ENCODE measurements at places on chromosomes 16 and 17.

DNA sequence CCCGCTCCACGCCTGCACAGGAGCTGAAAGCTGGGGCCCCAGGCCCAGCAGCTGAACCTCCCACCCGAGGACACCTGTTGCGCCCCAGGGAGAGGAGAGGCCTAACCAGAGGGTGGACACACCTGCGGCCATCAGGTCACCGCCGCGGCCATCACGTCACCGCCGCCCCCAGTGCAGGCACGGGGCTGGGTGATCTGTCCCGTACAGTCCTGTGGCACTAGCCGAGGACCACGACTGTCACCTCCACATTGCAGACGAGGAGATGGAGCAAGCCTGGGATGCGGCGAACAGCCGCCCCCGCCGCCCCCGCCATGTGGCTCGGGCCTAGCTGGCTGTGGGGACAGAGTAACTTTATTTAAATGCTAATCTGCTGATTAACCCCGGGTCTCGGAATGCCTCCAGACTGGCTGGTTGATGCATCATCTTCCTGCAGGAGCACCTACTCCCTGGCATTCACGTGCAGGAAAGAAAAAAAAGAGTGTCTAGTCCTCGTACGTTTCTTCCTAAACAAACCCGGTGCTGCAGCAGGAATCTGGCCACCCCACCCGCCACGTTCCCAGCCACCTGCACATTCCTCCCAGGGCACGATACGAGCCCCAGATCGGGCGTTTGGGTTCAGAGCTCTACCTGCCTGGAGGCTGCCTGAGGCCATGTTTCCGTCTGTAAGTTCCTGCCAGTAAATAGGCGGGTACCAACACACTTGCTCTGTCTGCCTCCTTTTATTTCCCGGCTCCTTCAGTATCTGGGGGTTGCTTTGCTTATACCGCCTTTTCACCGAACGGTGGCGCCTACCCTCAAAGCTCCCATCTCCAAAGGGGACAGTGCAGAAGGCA lies 29.9 kb downstream of the PIEZO1 start:
- no peak for DNase-seq

DNA sequence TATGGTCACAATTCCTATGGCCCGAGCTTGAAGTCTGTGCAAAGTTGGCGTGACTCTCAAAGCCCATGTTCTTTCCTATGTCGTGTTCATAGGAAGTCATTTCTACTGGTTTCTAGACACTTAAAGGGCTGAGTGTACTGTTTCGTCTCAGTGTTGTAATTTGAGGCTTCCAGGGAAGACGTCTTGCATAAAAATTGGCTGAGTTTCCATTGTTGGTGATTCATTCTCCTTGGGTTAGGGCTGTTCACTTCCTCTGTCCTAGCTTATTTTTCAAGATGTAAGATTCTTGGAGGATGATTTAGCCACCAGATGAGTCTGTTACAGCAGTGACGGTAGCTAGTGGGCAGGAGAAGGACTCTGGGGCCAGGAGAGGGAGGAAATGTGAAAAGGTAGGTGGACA lies 43.1 kb downstream of the PIK3R5 start:
- DNase-seq: no peak

- DNase-seq: no peak
These were observed 20.7 kb downstream of the TXNDC11 start for GRCh38 chr16:11721781-11722467.

DNA sequence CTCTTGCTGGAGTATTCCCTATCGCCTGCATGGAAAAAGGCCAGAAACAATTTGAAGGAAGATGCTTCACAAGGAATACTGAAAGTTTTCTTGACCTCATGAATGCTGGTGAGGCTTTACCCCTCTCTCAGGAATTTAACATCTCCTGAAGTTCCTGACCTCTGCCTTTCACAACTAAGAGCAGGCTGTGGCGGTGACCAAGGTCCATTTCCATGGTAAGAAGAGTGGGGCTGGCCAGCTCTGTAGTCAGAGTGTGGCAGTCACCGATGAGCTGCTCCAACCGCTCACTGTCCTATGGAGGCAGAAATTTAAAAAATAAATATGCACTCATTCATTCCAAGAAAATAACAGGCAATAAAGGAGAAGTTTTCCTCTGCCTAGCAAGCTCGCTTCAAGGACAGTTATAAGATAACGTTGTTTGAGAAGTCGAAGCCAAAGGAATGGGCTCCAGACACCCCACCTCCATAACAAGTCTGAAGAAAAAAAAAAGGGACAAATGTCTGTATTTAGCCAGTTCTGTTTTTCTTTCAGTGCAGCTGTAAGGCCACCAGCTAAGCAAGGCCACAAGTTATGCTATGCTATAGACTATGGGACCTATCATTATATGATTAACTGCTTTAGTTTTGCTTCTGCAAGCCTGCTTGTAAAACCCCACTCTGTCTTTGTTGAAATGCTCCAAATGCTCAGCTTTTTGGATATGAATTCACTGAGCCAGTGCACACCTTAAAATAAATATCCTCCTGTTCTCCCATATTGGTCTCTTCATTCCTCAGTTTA lies 6.0 kb upstream of the CCL4L2 start:
- no peak for DNase-seq

DNA sequence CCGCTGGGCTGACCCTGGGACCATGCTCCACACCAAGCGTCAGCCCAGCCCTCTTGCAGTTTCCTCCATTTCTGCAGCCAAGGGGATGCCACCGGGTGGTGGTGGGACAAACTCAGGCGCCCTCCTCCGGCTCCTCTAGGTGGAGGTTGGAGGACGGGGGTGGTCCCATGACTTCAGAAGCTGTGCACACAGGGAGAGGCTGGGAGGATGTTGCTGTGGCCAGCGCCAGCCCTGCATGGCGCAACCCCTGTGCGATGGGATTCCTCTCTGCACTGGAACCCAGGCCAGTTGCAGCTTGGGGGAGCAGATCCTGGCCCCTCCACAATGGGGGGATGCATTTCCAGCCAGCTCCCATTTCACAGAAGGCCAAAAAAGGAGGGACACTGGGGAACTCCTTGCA lies 246.5 kb downstream of the C16orf95 start:
- no peak for DNase-seq

DNA sequence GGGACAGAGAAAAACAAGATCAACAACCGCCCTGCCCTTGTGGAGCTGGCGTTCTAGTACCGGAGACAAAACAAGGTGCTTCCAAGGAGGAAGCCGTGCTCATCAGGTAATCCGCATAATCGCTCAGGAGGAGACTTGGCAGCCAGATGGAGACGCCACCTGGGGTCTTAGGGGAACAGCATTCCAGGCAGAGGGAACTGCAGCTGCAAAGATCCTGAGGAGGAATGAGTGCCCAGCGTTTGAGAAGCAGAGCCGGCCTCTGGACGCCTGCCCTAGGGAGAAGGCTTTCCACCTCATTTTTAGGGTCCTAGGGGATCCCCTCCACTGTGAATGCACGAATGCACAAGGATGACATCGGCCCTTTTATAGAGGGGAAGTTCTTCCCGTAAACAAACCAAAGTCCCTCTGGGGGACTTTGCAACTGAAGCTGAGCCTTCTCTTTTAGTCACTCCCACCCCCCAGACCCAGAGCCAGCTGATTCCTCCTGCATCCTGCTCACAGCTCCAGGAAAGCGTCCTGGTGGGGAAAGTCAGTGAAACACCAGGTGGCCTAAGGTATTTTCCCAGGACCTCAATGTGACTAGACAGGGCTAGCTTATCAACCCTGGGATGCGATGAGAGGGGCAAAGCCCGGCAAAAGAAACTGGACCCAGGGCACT lies 13.2 kb upstream of the MPRIP start:
- DNase-seq: no peak

DNA sequence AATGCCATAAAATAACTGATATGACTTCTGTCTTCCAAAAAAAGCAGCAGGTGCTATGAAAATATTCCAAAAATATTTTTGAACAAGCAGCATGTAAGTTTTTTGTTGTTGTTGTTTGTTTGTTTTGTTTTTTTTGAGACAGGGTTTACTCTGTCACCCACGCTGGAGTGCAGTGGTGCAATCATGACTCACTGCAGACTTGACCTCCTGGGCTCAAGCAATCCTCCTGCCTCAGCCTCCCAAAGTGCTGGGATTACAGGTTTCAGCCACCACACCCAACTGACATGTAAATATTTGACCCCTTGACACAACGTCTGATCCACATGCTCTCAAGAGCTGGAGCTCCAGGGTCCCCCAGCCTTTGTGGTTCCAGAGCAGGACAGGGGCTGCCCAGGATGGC lies 98.4 kb downstream of the LITAF start:
- DNase-seq: no peak

- no peak for DNase-seq
These were observed 241.4 kb downstream of the PMP22 start for GRCh38 chr17:15023589-15024336.
